ENCODE measurements at places on chromosomes 6 and 20. TPM values are rescaled to one million over a fixed set of nuclear protein-coding genes. Genes with fewer than 3 reads are reported as not detected.

GRCh38 chr20:9632991-9633390 is 118.6 kb downstream of the LAMP5 start:
- DNase-seq: no peak

The XKR7 gene
- 0.26 TPM for polyA plus RNA-seq

DNA sequence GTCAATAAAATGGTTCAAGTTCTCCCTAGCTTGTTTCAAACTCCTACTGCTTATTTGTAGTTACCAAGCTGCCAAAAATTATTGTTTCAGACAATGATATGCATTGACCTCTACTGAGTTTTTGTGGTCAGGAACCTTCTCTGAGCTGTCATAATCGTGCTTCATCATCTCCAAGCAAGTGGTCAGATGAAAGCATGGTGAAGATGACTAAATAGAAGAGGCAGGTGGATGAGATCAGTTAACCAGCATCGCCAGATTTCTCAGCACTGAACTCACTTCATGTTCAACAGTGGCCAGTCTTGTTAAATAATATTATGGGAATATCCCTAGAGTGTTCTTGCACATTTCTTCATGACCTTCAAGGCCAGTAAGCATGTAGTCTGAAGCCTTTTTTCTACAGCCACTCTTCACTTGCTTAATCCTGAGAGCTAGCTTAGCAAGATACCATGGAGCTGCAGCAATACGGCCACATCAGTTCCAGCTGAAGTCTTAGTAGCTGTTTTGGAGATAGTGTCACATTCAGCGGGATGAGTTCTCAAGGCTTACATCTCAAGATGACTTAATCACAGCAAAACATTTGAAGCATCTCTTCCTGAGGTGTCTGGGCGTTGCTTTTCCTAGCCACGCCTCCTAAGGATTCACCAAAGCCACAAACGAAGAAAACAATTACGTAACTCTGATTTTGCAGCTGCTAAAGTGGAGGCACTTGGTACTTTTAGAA is 101.6 kb upstream of the TMEM30A start:
- no peak for DNase-seq

DNA sequence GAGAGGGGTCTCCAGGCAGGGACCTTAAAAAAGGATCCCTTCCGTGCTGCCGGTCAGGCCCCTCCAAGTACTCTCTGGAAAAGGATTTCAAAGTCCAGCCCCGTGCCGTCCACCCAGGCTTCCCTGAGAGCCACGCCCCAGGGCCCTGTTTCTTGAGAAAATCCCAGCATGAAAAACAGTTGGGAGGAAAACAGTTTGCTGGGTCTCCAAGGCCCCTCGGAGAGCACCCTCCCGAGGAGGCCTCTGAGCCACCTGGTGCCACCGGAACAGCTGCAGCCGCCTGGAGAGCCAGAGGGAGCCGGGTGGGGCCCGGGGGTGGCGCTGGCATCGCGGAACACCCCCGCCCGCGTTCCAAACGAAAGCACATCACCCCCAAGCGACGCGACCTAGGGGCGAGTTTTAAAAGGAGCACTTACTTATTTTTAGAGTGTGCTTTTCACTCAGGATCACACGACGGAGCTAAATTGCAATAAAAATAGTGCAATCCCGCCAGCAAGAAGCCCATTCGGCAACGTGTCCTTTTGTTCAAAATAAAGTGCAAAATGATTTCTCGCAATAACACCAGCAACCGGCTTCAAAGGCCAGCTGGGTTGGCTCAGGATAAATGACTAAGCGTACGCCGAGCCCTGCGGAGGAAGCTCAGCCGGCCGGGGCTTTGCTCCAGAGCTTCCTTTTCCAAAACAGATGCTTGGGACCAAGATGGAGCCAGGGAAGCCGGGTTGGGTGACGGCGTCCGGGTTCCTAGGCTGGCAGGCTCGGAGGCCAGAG is 64.2 kb downstream of the YTHDF1 start:
- DNase-seq: no peak

GRCh38 chr6:84979541-84979940 is 215.1 kb upstream of the TBX18 start:
- DNase-seq: no peak

GRCh38 chr6:40877362-40877761 is 161.7 kb downstream of the UNC5CL start:
- DNase-seq: no peak

GRCh38 chr20:32775336-32775991 is 13.3 kb downstream of the DNMT3B start:
- no peak for DNase-seq

DNA sequence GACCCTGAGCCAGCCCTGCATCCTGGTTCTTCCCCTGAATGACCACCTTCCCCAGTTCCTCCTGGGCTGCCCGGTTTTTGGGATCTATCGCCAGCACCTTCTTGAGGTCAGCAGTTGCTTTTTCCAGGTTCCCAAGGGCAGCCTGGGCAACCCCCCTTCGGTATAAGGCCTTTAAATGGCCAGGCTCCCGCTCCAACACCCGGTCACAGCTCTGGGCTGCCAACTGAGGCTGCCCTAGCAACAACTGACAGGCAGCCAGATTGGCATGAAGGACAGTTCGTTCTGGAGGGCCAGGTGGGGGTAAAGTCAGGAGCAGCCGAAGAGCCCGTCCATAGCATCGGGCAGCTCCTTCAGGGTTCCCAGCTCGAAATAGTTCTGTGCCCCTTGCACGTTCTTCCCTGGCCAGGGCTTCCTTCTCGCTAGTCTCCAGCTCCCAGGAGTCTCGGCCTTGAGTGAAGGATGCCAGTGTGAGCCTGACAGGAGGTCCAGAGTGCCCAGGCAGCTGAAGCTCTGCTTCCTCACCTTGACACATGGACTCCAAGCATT is 778 bp upstream of the ATF6B start:
- DNase-seq: no peak

DNA sequence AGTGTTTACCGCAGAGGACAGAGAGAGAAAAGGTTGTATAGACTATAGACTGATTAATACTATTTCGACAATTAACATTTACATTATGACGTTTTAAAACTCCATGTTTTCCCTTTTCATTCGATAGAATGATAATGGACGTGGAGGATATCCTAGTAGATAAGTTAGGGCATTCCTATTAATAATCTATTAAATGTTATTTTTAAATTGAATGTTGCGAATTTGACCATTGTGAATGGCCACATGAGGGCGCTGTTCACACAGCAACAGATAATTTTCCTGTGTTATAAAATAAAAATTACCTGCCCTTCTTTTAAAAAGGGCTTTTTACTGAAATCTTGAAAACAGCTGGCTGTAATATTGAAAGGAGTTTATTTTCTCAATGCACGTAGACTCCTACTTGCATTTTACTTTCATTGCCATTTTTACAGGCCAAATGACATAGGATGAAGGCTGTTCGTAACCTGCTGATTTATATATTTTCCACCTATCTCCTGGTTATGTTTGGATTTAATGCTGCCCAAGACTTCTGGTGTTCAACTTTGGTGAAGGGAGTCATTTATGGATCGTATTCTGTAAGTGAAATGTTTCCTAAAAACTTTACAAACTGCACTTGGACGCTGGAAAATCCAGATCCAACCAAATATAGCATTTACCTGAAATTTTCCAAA is 3.3 kb downstream of the ADGRB3 start:
- no peak for DNase-seq

The CLPSL1 gene
- 1.1 TPM for polyA plus RNA-seq

GRCh38 chr6:109301418-109301817 is 80.8 kb downstream of the CD164 start:
- DNase-seq: no peak

- DNase-seq: no peak
Measured at GRCh38 chr6:116191881-116192280, 62.0 kb downstream of the TSPYL4 start.

GRCh38 chr6:9539231-9539755 is 875.6 kb downstream of the TFAP2A start:
- peak; percentile 50 for DNase-seq

DNA sequence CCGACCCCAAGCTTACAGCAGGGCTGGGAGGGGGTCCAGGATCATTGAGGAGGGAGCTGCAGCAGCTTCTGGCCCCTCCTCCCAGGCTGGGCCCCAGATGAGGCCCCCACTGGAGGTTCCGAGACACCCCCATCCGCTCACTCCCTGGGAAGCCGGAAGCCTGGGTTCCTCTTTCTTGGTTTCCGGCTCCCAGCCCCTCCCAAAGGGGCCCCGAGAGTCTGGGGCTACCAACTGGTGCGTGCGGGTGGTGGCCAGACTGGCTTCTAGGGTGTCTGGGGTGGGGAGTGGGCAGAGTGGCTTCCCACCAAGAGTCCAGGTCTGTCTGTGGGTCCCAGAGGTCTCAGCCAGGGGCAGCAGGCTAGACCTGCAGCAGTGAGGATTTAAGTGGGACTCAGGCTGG is 2.2 kb downstream of the RGS19 start:
- DNase-seq: no peak

- no peak for DNase-seq
Measured at GRCh38 chr6:48229841-48230240, 118.8 kb upstream of the PTCHD4 start.

- DNase-seq: no peak
Measured at GRCh38 chr20:48526936-48527335, 300.9 kb downstream of the PREX1 start.

GRCh38 chr6:15596186-15596896 is 66.5 kb downstream of the DTNBP1 start:
- no peak for DNase-seq

The SLC35D3 gene
- 0.14 TPM for polyA plus RNA-seq

GRCh38 chr20:2891343-2891742 is 18.1 kb downstream of the PTPRA start:
- no peak for DNase-seq

The SLPI gene
- 0.26 TPM for polyA plus RNA-seq

The ZNF341 gene
- 3.1 TPM for polyA plus RNA-seq

DNA sequence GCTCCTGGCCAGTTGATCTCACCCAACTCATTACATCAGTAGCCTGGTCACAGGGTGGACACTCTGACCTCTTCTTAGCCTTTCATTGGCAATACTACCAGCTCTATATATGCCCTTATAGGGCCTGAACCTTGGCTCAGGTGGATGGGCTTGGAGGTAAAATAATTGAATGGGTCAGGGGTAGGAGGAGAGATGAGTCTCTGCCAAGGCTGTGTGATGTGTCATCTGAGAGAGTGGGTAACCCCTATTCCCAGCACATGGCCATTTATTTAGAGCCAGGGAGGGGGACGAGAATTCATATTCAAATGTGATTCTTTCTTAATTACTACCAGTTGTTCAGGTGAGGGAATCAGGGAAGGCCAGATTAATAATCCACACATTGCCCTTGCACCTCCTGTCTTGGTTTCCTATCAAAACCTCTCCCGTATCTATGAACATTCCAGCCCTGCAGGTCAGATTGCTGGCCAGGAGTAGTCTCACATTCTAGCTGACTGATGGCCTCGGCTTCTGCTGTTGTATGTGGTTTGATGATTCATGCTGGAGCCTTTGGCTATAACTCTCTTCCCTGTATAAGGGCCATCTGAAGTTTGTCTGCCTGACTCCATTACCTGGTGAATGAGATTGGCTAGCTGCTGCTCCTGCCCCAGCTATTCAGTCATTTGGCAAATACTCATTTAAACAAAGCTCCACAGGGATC is 13.4 kb downstream of the C20orf173 start:
- DNase-seq: no peak

The SERINC3 gene
- polyA plus RNA-seq: 75.3 TPM

The DPPA5 gene
- not detected for polyA plus RNA-seq

DNA sequence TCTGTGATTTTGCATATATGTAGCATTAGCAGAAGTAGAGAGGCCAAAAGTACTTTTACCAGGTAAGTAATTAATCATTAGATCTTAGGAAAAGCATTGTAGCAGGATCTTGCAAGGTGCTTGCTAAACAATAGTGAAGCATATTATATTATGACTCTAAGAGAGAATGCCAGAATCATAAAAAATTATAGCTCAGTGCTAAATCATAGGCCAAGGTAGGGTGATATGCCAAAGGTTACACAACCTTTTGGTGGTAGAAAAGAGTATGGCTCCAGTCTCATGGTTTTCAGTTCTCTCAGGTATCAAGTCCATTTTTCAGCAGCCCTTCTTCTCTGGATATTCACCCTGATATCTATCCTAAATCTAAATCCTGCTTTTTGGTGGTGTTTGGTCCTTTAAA is 16.9 kb upstream of the TMEM30A start:
- DNase-seq: no peak

DNA sequence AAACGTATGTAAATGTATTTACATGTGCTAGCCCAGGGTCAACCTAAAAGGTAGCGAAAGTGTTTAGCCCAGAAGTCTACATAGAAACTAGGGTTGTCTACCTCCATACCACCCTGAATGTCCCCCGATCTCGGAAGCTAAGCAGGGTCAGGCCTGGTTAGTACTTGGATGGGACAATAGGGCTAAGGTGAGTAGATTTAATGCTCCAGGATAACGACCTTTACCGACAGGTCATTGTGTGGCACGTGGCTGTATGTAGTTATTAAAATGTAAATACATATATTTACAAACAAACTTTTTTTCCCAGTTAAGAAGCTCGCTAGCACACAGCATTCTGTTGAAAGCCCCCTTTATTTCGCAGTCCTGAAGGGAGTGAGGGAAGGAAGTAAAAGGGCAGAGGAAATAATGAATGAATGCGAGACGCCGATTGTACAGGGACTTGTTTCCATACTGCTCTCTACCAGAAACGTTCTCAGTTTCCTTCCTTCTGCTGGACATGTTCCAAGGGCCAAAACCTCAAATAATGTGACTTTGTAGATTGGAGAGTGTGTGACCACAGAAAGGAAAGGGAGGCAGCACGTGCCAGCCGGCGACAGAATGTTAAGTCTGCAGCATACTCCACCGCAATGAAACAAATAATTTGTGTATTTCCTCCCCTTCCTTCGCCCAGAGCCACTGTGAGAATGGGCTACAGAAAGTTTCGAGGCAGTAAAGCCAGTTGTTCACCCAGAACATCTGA is 612 bp downstream of the ADAT2 start:
- DNase-seq: no peak

GRCh38 chr6:166619912-166620311 is 7.1 kb downstream of the RPS6KA2 start:
- DNase-seq: no peak

DNA sequence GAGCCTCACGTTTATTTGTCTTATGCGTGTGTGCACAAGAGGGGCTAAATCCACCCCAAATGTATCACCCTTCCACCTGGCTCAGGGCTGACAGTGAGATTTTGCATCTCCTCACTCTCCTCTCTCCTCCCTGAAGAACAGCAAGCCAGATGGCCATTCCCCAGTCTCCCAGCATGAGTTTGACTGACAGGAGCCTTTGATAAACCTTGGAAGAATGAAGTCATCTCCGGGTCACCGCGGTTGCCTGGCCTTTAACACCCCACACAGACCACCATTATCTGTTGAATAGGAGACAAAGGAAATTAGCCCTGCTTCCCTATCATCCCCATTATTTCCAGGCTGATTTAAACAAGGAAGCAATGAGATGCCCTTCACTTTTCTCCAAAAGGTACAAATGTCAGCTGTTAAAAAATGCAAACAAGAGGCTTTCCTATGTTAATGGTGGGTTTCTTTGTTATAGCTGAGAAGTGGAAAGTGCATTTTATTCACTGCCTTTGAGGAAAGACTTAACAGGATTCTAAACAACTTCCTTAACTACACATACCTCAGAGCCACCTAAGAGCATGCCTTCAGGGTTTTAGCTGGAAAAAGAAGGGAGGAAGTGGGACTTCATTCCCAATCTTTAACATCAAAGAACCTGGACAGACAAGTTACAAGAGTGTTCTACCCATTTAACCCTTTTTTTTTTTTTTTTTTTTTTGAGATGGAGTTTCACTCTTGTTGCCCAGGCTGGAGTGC is 524.8 kb upstream of the ID4 start:
- DNase-seq: no peak

All from right renal pelvis (tissue), 4 donors.